ENCODE measurements at places on chromosomes 1 and 21.

DNA sequence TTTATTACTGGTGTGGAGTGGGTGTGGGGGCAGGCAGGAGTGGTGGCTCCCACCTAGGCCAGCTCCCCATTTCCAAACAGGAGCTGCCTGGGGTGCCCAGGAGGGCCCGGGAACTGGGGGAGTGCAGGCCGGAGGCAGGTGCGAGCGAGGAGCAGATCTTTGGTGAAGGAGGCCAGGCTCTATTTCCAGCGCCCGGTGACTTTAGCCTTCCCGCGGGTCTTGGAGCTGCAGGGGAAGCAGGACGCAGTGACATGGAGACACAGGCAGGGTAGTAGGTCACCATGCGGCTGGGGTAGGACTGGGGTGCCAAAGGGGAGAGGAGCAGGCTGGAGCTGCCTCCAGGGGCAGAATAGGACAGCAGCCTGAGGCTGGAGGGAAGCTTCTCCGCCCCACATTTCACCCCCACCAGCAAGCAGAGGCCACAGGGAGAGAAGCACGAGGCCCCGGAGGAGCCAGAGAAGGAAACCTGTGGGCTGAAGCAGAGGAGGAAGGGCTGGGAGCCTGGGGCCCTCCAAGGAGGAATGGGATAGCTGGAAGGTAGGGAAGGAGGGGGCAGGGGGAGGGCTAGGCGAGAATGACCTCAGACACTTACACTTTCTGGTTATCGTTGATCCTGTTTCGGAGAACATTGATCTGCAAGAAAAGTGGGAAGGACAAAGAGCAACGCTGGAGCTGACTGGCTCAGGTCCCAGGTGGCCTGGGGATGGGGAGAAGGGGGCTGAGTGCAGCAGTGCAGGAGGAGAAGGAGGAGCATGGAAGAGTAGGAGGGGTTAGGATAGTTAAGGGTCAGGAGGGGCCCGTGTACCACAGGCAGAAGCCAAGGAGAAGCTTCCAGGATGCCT, 18.2 kb downstream of the TNNT2 start:
- peak; percentile 47 for DNase-seq

DNA sequence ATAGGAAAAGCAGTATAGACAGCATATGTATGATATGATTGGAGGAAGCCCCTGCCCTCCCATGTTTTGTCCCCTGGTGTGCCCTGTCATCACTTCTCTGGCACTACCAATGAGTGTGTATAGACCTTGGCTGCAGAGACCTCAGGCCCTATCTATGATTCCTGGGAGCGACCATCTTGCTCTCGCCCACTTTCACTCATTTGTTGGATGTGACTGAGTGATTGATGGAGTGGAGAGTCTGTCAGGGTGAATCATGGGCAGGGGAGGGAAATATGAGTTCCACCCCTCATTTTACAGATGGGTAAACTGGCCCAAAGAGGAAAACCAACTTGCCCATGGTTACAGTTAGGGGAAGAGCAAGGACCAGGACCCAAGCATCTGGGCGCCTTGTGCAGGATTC, 14.9 kb downstream of the SLC30A1 start:
- DNase-seq, result no peak

GRCh38 chr1:163565166-163565565, 243.4 kb downstream of the NUF2 start:
- no peak for DNase-seq

- DNase-seq, result peak; percentile 45
Measured at GRCh38 chr1:115426231-115426771, 88.3 kb upstream of the NGF start.

DNA sequence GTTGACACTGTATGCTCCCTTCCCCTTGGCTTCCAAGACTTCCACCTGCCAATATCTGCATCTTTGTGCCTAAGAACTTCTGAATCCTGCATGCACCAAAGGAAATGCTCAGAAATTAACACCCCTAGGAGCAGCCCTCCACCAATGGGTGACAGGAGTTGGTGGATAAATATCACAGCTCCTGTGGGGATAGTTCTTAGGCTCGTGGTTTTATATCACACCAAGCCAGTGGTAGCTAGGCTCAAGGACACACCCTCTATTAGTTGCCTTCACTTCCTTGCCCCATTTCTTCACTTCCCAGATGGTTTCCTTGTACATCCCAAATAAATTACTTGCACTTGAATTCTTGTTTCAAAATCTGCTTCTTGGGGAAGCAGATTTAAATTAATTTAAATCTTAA, 16.9 kb upstream of the CDC14A start:
- no peak for DNase-seq

DNA sequence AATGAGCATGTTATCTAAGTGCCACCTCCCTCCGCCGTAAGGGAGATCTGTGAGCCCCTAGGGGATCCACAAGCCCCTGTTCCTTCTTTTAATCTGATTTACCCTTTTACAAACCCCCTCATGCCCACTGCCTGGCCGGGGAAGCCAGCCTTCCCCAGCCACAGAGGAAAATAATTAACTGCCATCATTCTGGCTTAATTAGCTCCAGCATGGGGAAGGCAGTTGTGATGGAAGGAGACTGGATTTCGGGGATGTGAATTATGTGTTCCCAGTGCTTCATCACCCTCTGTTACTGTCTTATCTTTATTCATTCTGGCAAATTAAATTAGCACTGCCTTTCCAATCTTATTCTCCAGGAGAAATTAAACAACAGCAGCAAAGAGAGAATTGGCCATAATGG, 135.8 kb downstream of the PTPRU start:
- no peak for DNase-seq

DNA sequence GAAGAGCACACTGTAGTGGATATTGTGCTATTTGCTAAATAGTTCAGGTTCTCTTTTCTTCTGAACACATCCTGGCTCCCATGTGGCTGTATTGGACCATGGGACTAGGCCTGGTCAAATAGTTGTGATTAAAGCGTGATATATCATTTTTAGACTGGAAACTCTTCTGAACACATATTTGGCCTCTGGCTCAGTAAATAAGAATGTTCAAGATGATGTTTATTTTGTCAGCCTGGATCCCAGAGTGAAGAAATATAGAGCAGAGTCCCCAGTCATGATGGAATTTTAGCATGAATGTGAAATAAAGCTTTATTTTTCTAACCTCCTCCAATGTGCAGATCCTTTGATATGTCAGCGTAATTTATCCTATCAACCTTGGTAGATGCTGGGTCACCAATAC, 542.6 kb downstream of the ADGRL2 start:
- no peak for DNase-seq

- DNase-seq, result no peak
Measured at GRCh38 chr1:12076425-12077005, 13.4 kb downstream of the TNFRSF8 start.

DNA sequence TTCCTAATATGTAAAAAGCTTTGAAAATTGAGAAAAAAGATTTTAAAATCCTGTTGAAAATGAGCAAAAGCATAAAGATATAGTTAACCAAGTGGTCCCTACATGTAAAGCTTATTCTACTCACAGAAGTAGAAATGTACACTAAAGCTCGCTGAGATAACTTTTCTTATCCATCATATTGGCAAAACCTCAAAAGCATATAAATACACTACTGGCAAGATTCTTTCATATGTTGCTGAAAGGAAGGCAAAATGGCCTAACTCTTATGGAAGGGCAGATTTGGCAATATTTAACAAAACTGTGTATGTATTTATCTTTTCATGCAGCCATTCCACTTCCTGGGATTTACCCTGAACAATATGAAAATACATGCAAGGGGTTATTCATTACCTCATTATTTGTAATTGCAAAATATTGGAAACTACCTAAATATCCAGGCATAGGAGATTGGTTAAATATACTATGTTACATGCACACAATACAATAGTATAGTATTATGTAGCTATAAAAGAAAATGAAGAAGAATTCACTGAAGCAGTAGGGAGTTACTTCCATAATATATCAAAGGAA, 43.2 kb upstream of the LYPLAL1 start:
- no peak for DNase-seq

DNA sequence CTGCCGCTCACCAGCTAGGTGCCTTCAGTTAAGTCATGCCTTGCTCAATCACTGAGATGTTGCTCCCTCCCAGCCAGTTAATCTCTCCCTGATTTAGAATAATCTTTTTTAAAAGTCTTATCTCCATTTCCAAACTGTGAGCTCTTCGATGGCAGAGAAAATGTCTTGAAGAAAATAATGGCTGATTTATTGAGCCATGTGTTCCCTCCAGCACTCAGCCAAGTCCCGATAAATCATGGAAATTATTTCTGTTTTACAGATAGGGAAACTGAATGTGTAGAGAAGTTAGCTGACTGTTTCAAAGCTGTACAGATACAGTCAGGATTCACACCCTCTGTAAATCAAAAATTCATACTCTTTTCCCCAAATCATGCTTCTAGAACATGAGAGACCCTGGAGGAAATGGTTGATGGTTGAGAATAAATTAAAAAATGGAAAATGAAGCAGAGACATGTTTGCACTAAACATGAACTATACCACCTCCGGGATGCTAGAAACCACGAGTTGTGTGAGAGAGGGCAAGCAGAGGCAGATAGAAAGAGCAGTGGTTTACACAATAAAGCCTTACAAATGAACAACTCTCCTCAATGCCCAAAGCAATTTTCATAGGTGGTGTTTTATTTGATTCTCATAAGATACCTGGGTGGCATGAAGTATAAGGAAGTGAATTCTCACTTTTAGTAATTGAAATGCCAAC, 376.4 kb downstream of the PLPP3 start:
- DNase-seq, result no peak

GRCh38 chr1:111565968-111566367, 53.6 kb upstream of the RAP1A start:
- no peak for DNase-seq

DNA sequence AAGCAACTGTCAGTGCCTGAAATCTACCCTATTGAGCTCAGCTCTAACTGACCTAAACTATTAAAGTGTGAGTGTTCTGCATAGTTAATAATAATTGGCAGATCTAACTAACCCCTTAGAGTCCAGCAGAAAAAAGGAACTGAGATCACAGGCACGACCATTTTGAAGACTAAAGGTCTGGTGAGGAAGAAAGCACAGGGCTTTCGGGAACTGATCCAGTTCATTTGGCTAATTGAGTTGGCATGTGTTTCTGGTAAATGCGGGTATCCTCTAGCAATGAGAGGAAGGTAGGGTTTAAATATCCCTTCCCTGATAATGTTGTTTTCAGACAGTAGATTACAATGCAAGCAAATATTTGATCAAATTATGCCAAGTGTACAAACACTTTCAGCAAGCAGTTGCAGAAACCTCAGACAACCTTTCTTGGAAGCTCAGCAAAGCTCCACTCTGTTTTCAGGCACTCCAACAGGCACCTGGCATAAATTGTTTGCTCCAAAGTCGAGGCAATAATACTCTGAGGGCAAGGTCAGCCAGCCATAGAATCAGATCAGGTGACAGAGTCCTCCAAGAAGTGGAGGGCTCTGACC, 100.8 kb downstream of the KCNK1 start:
- DNase-seq, result no peak

- no peak for DNase-seq
Measured at GRCh38 chr1:204647114-204647804, 38.3 kb downstream of the LRRN2 start.

DNA sequence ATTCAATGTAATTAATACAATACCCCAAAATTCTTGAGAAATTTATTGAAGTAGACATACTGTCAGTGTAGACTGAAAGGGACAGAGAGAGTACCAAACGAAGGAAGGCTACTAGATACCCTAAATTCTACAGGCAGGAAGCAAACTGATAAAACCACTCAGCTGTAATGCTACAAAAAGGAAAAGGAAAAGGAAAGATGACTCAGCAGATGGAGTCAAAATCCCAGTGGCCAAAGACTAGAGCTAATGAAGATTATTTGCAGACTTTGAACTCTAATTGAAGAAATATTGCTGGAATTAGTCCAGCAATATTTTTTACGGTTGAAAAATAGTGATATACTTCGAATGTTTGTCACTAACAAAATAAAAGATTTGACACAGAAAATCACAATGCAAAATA, 671.9 kb downstream of the BRINP3 start:
- DNase-seq, result no peak

DNA sequence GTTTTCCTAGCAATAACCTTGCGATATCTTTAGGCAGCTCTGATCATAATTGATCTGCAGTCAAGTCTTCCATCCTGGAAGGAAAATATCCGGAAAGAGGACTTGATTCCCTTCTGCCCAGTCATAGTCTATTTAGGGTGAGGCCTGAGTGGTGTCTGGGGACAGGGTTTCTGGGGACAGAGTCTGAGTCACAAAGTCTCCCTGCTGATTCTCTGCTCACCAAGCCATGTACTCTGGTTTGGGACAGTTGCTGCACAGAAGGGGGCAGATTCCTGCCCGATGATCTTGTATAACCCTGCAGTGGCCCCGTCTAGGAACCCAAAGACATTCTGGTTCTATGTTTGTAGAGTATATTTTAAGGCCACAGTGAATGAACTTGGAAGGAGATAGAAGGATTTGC, 178.8 kb downstream of the KCNJ6 start:
- DNase-seq, result no peak

- no peak for DNase-seq
Measured at GRCh38 chr1:33347650-33347992, 26.7 kb upstream of the A3GALT2 start.

GRCh38 chr1:235644693-235645305, 4.8 kb downstream of the GNG4 start:
- no peak for DNase-seq

GRCh38 chr1:41917835-41918449, 780 bp downstream of the HIVEP3 start:
- DNase-seq, result no peak

GRCh38 chr1:169340882-169341281, 26.7 kb downstream of the NME7 start:
- no peak for DNase-seq

GRCh38 chr1:212158912-212159796, 123.6 kb downstream of the DTL start:
- DNase-seq, result no peak

GRCh38 chr1:43747736-43748135, 40.4 kb downstream of the ST3GAL3 start:
- DNase-seq, result no peak

DNA sequence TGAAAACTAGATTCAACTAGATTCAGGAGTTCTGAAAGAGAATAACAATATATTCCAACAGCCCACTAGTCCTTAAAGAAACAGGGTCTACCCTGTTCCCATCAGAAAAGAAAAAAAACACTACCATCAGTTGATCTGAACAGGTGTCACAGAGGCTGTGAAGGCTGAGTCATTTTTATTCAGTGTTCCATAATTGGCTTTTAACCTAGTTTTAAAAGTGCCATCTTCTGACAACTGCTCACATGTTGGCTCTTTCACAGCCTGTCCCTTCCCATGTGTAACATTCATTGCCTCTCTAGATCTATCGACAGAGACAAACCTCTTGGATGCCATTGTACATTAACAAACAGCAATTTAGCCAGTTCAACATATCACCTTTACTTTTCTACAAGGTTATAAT, 243.7 kb downstream of the TBX15 start:
- DNase-seq, result no peak

GRCh38 chr1:184082541-184083415, 31.2 kb downstream of the TSEN15 start:
- DNase-seq, result no peak

GRCh38 chr1:43345120-43345519, 7.5 kb downstream of the MPL start:
- no peak for DNase-seq
